ENCODE measurements at places on chromosomes 7 and 10.

DNA sequence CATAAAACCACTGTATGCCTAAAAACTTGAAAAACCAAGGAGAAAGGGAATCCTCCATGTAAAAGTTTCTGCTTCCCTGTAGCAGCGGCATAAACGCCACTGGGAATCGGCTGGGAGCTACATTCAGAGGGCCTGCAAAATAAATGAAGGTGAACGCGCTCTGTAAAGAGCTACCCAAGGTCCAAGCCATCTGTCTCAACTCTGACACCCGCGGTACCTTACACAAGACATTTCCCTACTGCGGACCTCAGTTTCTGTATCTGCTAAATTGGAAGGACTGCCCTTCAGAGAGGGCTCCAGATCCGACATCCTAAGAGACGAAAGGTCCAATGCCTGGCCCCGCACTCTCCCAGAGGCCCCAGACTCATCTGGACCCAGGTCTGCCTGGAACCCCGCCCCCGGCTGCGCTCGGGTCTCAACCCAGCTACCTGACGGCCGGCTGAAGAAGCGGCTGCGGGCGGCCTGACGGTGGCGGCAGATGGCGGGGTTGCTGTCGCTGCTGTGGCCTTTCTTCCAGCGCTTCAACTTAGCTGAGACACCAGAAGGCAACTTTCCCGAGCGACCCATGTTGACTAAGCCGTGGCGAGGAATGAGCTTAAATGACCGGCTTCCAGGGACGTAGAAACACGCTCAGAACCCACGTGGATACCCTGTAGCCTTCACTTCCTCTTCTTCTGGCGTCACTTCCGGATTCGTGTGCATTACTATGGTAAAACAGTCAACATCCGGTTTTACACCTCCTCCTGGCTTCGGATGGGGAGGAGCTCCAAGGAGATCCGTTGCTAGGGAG is at the start of gene RRP12:
Gene RRP12, minus strand, starts transcription at position 676 of the 790 bp plus-strand sequence. Its CDS starts 109 bp downstream, at position 567.
- peak; percentile 96 for DNase-seq

DNA sequence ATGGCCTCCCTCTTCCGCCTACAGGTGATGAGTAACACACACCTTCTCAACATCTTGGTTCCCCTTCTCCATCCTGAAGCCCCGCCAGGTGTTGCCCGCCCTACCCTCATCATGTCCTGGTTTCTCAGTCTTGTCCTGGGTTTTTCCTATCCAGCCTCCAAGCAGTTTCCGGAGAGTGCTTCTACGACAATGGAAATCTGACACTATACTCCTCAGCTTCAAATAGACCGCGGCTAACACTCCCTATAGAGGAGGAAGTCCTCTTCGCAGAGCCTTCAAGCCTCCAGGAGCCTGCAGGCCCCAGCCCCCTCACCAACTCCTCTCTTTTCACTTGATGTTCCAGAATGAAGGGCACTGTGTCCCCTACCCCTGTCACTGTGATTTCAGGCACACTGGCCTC is 147.4 kb downstream of the PRPF18 start:
- no peak for DNase-seq

- DNase-seq = no peak
These were observed 42.3 kb upstream of the PNLIPRP3 start for GRCh38 chr10:116385311-116385710.

DNA sequence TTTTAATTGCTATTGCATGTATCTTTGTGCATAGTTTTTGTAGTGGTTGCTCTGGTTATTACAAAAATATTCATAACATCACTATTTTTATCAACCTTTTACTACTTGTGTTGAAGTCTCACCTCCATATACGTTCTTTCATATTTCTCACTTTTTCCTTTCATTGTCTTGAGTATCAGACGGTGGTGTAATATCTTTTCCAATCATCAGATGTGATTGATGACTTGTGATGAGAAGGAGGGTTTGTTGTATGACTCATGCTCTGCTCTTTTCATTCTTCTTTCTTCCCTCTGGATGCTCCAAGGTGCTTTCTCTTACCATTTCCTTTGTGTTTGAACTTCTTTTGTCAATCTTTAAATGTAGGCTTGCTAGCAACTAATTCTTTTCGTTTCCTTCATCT is 310.2 kb downstream of the TNS3 start:
- no peak for DNase-seq

DNA sequence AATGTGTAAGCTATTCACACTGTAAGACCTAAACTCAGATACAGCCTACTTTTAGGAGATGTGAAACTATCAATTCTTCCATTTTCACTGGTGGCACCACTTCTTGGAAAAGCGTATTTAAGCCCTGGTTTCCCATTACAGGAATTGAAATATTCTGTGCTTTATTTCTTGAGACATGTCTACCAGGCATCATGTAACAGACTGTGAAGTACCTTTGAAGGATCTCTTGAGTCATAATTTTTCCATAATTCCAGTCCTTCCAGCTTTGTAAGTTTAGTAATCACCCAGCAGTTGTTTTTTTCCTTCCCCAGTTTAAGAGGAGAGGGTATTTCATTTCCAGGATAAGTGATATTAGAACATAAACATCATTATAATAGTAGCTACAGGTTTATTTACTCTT is 186.0 kb upstream of the PRPS1L1 start:
- no peak for DNase-seq

DNA sequence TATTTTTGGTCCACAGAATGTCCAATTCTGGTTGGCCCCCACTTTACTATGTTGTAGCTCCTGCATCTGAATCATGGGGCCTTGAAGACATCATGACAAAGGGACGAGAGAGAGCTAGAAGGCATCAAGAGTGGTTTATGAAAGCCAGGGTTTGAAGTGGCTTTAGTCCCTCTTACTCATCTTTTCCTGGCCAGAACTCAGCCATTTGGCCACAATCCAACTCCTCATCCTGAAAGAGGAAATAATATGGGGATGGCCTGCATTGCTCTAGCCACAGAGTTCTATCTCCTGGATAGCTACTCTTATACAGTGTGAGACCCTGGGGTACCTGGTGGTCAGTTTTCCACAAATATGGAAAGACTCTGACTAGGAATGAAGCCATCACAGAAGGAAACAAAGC is 418.9 kb downstream of the XPNPEP1 start:
- no peak for DNase-seq

DNA sequence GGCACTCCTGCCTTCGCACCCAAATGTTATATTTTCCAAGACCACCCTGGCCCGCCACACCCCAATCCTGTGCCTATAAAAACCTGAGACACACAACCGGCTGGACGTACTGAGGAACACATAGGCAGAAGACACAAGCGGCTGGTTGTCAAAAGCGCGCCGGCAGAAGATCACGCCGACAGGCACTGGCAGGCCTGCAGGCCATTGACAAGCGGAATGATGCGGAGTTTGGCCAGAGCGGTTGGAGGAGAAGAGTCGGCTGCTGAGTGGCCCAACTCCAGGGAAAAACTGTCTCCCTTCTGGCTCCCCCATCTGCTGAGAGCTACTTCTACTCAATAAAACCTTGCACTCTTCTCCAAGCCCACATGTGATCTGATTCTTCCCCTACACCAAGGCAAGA is 39.7 kb upstream of the SAMD8 start:
- DNase-seq = no peak

GRCh38 chr10:93054486-93054885 is 6.1 kb upstream of the CYP26C1 start:
- no peak for DNase-seq

DNA sequence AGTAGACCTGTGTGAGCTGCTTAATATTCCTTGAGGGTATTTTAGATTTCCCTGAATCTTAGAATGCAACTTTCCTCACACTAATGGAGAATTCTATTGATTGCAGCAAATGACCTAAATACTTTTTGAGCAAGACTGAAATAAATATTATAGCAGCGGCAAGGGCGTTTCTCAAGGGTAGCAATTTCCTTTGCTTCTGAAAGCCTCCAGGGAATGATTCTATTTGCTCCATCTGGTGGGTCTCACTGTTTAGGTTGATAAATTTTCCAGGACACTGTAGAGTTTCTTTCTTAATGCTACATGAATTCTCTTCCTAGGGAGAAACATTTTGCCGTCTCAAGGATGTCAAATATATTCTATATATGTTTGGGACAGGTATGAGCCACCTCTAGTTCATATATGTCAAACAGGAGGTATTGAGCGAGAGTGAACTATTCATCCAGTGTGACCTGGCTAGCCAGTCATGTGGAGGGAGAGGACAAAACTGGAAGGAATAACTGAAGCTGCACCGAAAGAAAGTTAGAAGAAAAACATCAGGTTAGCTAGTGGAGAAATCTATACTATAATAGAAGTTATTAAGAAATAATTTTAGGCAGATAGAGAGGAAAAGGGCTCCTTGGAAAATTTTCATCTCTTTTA is 57.9 kb upstream of the FZD8 start:
- DNase-seq = no peak

- no peak for DNase-seq
These were observed 202.2 kb downstream of the PHF14 start for GRCh38 chr7:11175887-11176286.

DNA sequence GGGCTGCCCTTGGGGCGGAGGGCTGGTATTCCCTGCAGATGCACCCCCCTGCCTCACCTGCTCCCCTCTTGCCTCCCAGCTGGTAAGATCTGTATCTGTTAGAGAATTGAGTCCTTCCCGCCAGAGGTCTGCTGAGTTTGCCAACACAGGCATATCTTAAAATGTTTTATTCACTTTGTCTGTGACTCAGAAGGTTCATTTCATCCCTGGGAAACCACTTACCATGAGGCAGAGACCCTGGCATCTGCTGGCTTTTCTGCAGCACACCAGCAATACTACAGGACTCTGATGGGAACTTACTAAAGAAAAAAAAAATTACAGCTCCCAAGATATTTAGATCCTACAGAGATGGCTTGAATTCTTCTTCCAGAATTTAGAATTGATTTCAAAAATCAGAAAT is 131.3 kb downstream of the PLPP4 start:
- no peak for DNase-seq

DNA sequence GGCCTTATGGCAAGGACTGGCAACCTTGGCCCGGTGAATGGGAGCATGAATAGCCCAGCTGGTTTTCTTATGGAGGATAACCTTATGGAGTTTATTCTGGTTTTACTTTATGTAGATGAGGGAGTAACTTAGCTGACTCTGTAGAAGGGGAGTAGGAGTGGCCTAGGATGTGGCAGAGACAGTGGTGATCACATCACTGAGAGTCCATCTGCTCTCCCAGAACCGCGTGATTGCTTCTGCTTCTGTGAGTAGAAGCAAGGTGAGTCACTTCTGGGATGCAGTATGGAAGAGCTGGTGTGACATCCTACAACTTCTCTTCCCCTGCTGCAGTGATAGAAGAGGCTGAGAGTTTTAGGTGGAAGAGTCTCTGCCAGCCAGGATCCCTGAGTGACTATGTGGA is 129.2 kb downstream of the RPS24 start:
- no peak for DNase-seq

GRCh38 chr10:121690970-121691369 is 92.7 kb upstream of the FGFR2 start:
- DNase-seq = no peak

DNA sequence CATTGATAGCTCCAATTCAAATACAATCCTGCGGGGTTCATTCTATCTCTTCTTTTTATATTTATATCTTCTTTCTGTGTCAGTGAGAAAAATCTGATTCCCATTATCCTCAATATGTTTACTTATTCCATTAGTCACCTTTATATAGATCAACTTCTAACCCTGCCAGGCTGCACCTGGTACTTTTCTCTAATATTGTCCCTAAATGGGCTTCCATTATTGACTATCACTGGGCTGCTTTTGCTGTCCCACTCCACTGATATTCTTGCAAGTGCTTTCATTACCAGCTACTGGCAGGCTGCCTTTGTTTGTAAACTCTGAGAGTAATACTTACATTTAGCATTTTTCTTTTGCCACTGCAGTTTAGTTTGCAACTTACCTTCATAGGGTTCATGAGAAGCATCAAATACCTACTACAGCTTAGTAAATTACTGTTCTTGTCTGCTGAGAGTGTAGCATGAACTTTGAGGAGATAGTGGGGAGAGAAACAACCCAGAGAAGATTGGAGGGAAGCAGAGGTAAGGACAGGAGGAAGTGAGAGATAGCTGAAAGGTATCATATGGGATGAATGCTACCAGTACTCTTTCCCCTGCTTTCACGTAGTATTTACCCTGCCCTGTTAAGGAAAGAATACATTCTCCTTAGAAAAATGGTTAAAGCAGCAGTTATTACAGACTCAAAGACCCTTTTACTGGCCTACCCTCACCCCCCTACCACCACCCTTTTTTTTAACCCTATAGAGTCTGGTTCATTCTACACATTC is 119.1 kb downstream of the PHTF2 start:
- DNase-seq = no peak

GRCh38 chr10:101879456-101880231 is 36.0 kb upstream of the KCNIP2 start:
- DNase-seq = peak; percentile 52
